ENCODE measurements at places on chromosomes 12 and 14.

DNA sequence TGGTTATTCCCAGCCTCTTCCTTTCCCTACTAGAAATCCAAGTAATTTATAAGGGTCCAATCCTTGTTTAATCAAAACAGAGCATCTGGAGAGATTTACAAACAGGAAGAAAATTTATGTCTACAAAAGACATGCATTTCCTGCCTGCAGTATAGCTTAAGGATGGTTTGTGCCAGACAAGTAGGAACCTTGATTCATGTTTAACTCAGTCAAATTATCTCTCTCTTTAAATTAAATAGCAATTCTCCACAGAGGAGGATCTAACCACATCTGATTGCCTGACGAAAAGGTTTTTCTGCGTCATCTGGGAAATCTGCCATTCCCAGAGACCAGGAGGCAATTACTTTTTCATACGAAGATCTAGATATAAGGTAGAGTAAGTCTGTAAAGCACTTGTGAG lies 105.2 kb downstream of the ZFC3H1 start:
- no peak for DNase-seq

DNA sequence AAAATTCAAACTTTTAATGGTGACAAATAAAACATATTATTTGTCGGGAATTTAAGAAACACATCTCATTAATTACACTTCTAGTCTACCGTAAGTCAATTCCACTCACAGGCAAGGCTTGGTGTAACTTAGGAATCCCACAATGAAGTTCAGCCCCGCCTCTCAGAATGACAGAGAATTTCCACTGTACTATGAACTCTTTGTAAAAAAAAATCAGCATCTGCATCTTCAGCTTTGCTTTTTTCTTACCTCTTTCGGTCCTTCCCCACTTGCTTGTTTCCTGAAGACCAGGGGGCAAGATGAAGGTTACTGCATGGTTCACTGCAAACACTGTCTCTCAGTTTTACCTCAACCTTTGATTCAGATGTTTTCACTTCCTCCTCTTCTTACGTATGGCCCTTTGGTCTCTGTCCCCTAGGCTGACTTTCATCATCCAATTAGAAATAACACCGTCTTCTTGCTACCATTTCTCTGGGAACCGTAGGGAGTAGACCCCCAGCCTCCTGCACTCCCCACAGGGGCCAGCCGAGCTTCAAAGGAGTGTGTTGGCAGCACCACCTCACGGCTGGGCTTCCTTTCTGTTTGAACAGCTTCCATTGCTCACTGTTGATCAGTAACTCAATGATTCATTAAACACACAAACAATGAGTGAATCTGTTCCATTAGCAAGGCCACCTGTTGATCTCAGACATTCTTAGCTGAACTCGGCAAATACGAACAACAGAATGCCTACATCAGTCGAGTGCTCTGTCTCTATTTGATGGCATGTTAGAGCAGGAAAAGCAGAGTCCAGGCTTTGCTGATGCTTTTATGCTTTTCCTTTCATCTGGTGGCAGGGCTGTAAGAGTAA lies 343.0 kb downstream of the BMP4 start:
- DNase-seq, result no peak

GRCh38 chr14:68210729-68211299 lies 391.2 kb downstream of the RAD51B start:
- no peak for DNase-seq

DNA sequence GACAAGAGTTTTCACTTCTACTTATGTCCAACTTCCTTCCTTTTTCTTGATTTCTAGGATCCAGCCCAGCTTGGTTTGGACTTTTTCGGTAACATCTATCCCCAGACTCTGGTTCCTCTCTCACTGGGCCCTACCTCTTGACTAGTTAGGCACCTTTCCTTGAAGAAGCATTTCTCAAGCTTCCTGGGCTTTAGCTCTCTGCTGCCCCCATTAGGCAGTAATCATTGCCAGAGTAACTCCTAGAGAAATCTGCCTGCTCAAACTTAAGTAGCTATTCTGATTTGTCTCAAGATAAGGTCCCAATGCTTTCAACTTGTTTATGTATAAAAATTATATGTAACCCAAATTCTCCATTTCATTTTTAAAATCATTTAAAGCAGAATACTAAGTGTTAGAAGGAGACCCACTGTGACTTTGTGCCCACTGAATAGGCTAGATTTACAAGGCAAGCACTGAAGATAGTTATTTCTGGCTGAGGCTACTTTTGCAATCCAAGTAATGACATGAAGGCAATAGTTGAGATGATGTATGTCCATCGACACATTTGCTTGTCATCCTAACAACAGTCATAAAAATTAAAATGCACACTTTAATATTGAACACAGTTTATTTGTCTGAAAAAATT lies 275.0 kb upstream of the G2E3 start:
- DNase-seq, result no peak

DNA sequence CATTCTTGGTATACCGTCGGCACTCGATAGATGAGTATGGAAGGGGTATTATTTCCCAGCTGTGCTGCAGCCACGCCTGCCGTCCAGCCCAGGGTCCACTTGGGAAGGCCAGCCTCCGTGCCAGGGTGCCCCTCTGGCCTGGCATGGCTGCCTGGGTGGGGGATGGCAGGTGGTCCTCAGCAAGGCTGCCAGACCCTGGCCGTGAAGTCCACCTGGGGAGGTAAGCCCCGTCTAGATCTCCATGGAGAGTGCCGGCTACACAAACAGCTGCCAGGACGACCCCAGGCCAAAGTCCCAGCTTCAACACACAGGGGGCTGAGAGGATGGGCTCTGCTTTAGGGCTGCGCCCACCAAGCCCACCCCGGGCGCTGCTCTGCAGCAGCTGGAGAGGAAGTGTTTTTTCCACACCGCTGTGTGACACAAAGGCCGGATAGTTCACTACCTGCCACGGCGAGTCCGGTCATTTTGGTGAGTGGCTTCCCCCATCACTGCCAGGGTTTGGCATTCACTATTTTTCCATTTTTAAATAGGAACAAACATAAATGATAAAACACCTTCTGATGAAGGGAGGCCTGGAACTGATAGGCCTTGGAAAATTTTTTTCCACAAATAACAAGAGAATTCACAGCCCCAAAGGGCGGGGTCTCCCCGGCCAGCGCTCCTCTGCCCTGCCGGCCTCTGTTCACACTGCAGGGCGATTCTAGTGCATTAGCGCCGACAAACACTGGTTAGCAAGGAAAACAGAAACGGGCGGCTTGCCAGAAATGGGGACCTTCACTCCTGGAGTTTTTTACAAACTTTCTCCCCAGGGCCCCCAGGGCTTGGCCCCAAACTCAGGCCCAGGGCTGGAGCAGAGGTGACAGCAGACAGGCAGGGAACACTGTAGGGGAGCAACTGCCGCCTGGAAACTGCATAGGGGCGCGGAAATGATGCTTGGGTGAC lies 161.5 kb downstream of the CALM1 start:
- no peak for DNase-seq

DNA sequence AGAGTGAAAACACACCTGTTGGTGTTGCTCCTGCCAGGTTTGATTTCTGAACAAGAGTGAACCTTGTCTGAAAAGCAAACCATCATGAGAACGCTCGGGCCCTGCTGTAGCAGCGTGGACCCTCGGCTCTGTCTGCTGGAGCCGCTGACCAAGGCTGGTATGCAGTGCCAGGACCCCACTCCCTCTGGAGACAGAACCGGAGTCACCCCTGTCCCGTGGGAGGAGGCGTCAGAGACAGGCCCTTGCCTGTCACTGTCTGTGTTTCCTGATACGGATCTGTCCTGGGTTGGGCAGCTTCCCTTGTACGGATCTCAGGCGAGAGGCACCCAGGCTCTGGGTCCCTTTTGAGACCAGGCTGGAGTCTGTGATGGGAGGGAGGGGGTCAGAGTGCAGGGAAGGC lies 111.6 kb downstream of the ADGRD1 start:
- no peak for DNase-seq

- DNase-seq, result no peak
Observed at GRCh38 chr14:92687681-92688433, 60.6 kb downstream of the LGMN start.

DNA sequence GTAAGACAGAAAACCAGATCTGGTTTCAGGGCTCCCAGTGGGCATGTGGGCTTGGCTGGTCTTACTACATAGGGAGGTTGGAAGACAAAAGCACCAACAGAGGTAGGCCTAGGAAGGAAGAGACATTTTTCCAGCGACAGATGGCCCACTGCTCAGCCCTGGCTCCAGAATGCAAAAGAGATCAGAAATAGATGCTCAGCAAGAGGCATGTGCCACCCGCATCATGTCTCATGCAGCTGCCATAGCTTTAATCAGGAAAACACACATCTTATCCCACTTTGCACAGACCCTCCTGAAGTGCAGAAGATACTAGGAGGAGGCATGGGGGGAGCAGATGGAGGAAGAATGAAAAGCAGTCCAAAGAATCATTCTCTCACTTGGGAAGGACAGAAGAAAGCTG lies 25.3 kb downstream of the VASH1 start:
- DNase-seq, result no peak

DNA sequence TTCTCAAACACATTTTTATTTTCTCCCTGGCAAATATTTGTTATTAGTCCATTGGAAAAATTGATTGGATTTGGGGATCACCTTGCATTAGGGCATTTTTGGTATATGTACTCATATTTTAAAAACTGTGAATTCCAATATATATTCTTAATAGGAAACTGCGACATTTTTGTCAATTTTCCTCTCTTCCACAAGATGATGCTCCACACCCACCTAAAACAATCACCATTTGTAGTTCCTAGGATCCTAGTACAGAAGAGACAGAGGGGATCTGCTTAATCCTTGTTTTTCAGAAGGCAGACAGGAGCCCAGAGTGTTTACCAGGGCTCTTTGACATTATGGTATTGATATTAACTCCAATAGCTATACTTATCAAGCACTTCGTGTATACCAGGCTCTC lies 22.8 kb upstream of the OASL start:
- no peak for DNase-seq

DNA sequence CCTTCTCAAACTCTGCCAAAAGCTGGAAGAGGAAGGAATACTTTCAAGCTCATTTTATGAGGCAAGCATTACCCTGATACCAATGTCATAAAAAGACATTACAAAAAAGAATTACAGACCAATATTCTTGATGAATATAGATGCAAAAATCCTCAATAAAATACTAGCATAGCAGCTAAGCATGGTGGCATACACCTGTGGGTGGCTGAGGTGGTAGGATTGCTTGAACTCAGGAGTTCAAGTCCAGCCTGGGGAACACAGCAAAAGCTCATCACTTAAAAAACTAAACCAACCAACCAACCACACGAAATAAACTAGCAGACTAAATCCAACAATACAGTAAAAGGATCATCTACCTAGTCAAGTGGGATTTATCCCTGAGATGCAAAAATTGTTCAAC lies 29.6 kb downstream of the A2M start:
- DNase-seq, result no peak

- no peak for DNase-seq
Observed at GRCh38 chr12:184811-185575, 29.0 kb downstream of the SLC6A12 start.

- no peak for DNase-seq
Observed at GRCh38 chr14:105911006-105911847, 384.8 kb downstream of the TMEM121 start.

DNA sequence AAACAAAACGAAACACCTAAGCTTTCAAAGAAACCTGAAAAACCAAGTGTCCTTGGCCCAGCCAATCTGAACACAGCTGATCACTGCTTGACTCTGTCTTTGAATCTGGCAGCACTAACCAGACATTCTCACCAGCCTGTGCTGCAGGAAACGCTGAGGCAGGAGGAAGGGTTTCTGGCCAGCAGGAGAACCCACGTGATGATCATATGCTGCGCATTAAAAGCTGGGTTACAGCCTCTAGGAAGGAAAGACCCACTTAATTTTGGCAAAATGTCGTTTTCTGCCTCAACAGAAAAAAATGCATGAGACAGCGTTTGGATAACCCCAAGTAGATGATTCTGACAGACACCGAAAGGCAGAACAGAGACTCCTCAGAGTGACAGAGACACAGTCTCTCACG lies 9.8 kb downstream of the APPL2 start:
- DNase-seq, result peak; percentile 36

DNA sequence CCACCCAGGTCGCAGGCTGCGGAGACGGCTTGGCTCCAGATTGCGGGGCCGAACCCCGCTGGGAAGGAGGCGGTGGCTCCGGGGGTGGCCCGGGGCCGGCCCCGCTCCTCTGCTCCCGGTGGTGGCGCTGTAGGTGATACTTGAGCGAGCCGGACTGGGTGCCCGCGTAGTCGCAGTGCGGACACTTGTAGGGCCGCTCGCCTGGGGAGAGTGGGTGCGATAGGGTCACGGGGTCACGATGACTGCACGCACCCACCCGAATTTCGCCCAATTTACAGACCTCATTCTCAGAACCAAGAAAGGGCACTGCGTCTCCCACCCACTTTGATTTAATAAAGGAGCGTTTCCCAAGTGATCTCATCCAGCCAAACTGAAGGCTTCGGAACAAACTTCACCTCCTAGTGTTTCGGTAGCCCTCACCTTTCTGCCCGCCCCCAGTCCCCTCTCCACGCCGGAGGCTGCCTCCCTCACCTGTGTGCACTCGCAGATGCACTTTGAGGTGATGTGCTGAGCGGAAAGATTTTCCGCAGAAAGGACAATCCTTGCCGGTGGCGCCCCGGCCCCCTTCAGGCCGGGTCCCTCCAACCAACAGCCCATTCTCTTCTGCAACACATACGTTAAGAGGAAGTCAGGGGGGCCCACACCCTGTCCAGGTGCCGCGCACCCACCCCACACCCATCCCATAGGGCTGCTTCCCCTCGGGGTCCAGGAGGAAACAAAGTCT lies 7.4 kb downstream of the ZNF219 start:
- DNase-seq, result no peak

DNA sequence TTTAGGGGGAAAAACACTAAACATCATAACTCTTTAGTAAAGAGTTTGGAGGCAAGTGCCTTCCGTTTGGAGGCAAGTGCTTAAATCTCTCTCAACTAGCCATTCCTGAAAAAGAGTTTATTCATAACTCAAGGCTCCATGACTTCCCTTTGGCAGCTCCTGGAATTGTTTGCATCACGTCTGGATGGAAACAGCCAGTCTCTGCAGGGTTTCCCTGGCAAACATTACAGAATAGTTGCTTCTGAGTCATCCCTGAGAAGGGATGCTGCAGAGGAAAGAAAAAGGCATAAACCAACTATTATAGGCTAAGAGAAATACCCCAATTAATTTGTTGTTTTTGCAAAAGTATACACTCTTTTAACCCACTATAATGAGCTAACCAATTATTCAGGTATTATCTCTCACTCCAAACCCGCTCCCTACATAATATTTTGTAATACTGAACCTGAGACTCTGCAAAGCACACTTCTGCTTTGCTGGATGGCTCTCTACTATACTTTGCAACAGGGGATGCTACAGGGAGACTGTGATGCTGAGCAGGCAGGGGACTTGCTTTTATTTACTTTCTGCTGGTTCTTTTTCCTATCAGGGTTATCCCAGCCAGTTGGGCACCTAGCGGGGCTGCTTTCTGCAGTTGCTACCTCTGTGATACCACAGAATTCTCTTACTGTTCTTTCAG lies 497.7 kb downstream of the FUT8 start:
- no peak for DNase-seq
